CD4-positive, alpha-beta T cell treated with Interleukin-2 at 100 ng/mL for 4 hours (primary cell): ENCODE measurements at places on chromosomes 7 and 10.

GRCh38 chr7:44323381-44324203, 1.8 kb downstream of the CAMK2B start:
- DNase-seq, result no peak

- no peak for DNase-seq
These were observed 66.5 kb upstream of the PRKG1 start for GRCh38 chr10:51007781-51008180.

DNA sequence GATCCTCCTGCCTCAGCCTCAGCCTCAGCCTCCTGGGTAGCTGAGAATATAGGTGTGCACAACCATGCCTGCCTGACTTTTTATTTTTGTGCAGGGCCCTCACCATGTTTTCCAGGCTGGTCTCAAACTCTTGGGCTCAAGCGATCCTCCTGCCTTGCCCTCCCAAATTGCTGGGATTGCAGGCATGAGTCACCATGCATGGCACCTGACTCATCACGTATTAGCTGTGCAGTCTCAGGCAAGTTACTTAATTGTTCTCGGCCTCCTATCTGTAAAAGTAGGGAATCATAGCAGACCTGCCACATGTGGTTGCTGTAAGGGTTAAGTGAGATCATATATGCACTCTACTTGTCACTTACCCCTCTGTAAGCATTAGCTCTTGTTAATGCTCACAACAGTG, 117.2 kb downstream of the ANLN start:
- DNase-seq, result no peak

DNA sequence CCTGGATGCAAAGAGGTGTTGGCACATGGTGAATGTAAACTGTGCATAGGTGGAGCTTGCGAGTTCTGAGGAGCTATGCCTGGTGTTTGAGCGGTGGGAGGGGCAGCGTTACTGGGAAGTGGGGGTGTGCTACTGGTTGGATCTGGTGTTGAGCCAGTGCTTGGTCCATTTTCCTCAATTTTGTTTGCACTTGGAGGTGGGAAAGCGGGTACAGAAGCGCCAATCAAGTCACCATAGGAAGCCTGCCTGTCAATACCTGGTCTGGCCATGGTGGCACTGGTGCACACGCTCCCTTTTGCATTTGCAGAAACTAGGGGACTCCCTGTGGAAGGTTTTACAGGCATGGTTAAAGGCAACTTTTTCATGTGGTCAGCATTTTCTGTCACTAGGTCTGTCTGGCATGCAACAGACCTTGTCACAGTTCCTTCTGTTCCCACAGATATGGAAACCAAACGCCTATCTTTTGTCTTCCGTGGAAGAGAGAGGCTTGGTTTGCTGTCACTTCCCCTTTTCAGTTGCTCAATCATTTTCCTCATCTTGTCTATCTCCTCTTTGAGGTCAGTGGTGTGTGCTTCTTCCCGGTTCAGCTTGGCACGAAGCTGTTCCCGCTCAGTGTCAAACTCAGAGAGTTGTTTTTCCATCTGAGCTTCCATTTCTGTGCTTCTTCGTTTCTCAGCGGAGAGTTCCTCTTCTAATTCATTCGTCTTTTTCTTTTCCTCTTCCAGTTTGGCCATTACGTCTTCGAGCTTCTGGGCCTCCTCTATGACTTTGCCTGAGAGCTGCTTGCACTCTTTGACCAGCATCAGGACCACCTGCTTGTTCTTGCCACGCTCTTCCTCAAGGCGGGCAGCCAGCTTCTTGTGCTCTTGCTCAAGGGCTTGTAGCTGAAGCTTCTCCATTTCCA, 81.1 kb downstream of the CTTNBP2 start:
- no peak for DNase-seq

DNA sequence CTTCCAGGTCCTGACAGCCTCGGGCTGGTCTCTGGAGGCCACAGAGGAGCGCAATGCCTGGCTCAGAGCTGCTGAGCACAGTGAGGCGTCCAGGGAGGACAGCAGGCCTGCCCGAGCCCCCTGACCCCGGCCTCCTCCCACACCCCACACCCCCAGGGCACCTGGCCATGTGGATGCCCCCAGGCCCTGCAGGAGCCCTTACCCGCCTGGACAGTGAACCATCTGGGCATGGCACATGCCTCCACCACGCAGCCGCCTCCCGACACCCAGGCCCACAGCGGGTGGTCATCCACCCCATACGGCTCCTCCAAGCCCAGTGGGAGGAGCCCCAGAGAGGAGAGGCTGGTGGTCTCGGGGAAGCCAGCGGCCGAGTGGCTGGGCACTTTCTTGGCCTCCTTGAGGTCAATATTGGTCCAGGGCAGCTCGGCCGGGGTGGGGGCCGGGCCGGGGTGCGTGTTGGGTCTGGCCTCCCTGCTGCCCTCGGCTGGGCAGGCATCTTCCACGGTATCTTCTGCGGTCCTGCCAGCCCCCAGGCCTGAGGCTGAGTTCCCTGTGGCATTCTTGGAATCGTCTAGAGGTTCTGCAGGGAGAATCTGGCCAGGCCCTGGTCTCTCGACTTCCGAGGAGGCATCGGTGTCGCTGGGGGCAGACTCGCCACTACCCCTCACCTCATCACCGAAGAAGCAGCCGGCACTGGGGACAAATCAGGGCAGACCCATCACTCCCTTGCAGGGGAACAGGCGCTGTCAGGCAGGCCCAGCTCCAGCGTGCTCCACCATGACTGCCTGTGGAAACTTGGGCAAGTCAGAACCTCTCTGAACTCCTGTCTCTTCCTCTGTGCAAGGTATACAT, 18.6 kb downstream of the TECPR1 start:
- no peak for DNase-seq

DNA sequence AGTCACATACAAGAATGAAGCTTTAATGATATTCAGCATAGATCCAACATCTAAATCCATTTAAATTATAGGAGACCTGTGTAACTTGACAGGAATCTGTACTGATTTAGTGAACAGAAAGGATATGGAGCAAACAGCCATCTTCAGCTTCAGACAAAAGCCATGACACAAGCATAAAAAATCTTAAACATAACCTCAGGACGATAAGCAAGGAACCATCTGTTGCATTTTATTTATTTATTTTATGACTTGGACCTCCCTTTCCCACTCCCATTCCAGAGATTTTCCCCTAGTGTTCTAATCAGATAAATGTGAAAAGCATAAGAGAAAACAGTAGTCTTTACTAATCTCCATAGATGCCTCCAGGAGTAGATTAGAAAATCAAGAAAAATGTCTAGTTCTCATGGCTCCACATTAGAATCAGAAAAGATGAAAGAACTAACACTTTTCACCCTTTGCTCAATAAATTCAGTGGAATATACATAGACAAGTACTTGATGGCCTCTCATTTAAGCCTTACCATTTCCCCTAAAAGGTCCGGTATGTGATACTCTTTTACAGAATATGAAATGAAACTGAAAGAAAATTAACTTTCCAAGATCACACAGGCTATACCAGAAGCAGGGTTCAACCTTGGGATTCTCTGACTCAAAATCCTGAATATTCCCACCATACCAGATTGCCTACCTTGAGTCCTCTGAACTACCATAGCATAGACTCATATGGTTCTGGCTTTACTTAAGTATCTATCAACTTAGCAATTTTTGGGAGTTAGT, 15.2 kb downstream of the CACNA2D1 start:
- DNase-seq, result no peak

- DNase-seq, result no peak
These were observed 1193.9 kb downstream of the DNAJB9 start for GRCh38 chr7:109763611-109764010.

- no peak for DNase-seq
These were observed 40.9 kb downstream of the UBN2 start for GRCh38 chr7:139271718-139272628.

- DNase-seq, result no peak
These were observed 41.5 kb upstream of the CXCL12 start for GRCh38 chr10:44426247-44427034.

- DNase-seq, result peak; percentile 4
These were observed 219.6 kb downstream of the ELFN1 start for GRCh38 chr7:1889556-1890181.

DNA sequence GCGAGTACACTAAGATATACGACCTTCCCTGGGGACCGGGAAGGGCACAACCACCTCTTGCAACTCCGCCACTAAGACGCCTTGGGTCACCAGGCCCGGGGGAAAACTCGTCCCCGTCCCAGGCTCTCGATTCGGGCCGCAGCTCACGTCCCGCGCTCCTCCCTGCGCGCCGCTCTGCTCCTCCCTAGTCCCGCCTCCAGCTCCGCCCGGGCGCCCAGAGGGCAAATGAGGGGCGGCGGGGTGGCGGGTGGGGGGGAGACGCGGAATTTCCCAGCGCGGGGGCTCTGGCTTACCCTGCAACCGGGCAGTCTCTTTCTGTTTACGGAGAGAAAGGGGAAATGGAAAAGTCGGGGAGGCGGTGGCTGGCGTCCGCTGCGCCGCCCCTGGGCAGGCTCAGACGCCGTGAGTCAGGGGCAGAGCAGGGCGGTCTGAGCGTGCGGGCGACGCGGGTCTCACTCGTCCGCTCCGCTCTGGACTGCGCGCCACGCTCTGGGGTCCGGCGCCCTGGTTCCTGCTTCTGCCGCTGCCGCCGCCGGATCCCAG, at the start of gene MAP3K8:
MAP3K8 (plus strand) TSS at position 455 of the 543 bp plus-strand sequence. CDS start 4,755 bp downstream, outside the sequence.
- peak; percentile 85 for DNase-seq

DNA sequence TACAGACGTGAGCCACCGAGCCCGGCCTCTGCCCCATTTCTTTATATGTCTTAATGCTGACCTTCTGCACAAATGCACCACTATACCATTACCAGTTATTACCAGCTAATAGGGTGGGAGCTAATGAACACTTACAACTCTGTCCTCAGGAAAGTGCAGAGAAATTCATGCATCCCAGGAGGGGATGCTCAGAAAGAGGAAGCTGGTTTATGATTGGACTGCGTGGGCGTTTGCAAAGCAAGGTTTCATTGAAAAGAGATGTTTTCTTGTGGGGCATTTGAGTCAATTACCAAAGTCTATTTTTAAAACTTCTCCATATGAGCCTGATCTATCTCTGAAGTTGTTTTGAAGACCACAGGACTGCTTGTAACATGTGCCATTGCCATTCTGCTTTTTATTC, 417.7 kb upstream of the CELF2 start:
- no peak for DNase-seq

- no peak for DNase-seq
These were observed 20.0 kb downstream of the ZNF438 start for GRCh38 chr10:31011665-31012022.

- DNase-seq, result no peak
These were observed 171.5 kb downstream of the ZMYND11 start for GRCh38 chr10:306675-307185.

- no peak for DNase-seq
These were observed 82.8 kb upstream of the FGFR2 start for GRCh38 chr10:121680879-121681655.

DNA sequence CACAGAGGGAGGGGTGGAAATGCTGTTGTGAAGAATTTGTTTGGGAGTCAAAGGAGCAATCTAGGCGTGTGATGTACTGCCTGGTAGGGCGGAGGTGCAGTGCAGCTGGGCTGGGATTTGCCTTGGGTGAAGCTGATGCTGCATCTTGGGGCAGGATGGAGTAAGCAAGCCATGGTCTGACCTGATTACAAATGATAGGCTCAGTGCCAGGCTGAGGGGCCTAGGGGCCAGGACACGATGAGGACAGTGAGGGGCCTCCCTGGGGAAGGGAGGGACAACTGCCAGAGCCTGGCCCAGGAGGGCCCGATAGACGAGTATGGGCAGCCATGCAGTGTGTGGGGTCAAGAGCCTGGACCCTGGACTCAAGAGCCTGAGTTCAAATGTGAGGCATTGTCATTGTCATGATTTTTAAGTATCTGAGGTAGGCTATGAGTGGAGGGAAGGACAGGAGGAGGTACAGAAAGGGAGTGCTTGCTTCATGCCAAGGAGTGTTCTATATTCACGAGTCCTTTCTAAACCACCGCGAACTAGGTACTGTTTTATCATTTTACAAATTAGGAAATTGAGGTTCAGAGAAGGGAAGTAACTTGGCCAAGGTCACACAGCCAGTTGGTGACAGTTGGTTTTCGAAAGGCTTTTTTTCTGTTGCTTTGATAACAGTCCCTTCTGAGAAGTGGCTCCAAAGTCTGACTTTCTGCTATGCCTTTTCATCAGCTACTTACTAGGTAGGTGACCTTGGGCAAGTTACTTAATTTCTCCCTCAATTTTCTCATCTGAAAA, 29.7 kb downstream of the HIF1AN start:
- no peak for DNase-seq

- DNase-seq, result no peak
These were observed 181.4 kb upstream of the TNS3 start for GRCh38 chr7:47763063-47763974.

GRCh38 chr7:45347804-45348203, 190.2 kb downstream of the RAMP3 start:
- no peak for DNase-seq

DNA sequence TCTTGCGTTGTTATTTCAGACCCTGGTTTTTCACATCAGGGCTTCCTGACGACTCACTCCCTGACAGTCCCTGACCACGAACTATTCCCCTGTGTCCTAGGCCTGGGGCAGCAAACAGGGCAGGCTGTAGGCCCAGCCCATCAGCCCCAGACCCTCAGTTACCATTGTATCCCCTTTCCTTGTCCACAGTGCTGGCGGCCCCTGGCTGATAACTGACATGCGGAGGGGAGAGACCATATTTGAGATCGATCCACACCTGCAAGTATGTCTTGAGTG, 50.5 kb upstream of the TRIM8 start:
- no peak for DNase-seq

DNA sequence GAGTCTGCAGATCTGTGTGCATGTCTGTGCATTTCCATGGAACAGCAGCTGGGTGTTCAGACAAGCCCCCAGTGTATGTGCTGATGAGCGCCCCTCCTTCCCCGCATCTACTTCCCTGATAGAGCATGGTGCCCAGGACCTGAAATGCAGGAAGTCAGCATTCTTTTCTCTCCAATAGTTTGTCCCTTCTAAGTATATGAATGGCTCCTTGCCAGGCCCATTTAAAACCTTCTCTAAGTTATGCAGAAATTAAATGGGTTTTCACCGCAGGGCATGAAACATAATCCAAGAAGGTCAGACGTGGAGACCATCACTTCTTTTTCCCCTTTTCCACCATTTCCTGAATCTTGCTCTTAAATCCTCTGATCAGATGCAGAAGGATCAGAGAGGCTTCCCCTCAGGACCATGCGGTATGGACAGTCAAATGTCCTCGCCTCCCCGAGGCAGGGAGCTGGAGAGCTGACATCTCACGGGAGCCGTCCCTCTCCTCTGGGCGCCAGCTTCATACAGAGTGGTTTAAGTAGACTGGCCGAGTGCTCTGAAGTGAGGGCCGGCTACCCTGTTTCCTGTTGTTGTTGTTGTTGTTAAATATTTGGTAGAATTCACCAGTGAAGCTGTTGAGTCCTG, 155.3 kb downstream of the C10orf105 start:
- DNase-seq, result no peak

- no peak for DNase-seq
These were observed 208.4 kb downstream of the DIP2C start for GRCh38 chr10:480928-481552.

DNA sequence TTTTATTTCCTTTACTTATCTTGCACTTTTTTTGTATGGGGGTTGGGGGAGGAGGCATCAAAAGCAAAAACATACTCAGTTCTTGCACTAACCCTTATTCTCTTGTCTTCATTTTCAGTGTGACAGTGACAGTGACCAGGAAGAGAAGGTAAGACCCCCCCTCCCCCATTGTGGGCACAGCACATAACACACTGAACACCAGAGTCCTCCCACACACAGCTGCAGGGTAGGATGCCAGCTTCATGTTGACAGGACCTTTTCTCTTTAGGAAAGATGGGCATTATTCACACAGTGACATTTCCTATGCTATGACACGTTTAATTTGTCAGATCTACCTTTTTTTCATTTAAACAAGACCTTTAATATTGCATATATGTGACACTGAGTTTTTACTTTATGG, 696.3 kb upstream of the GALNT17 start:
- DNase-seq, result no peak
